ENCODE measurements at places on chromosomes 12 and 14.

GRCh38 chr12:117533687-117534086, 172.3 kb upstream of the NOS1 start:
- no peak for DNase-seq

- DNase-seq: no peak
These were observed 12.4 kb downstream of the COPZ1 start for GRCh38 chr12:54337280-54337842.

DNA sequence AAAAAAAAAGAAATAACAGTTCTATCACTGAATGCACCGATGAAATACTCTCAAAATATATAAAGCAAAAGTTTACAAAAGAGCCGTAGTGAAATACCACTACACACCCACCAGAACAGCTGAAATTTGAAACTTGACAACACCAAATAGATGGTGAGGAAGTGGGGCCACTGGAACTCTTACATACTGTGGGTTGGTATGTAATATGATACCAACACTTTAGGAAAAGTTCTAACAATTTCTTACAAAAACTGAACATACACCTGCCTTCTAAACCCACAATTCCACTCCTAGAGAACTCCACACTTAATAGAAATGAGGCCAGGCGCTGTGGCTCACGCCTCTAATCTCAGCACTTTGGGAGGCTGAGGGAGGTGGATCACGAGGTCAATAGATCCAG, 14.1 kb downstream of the EIF5 start:
- DNase-seq: no peak

DNA sequence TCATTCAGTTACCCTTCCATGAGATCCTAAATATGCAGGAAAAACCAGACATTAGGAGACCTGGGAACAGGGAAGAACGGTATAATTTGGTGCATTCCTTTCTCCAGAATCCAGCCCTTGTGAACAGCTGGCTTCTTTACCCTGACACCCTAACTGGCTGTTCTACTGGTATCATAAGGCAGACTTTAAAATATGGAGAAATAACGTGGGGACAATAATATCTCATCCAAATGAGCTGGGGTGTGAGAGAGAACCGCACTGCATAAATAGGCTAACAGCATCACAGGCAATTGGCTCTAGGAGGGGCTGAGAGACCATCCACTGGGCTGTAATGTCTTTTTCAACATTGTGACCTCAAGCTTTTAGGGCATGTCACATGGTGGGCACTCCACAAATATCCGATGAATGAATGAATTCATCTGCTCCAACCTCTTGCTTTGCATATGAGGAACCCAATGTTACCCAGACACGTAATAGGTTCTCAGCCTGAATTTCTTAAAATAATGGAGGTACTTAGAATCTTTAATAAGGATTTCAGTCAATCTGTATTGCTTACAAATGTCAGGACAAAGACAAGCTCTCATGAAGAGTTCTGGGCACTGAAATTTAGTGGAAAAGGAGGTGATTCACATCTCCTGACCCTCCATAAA, 157.9 kb downstream of the SAMD4A start:
- DNase-seq: no peak

GRCh38 chr14:56561606-56562005, 18.0 kb upstream of the TMEM260 start:
- no peak for DNase-seq

DNA sequence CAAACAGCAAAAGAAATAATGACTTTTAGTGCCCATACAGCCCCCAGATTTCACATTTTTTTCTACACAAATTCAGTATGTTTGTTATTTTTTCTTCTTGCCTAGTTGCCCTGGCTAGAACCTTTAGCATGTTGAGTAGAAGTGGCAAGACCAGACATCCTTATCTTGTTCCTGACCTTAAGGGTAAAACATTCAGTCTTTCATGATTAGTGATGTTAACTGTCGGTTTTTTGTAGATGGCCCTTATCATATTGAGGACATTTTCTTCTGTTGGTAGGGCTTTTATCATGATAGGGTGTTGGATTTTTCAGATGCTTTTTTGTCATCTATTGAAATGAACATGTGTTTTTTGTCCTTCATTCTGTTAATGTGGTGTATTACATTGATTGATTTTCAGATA, 17.1 kb downstream of the IRAK3 start:
- no peak for DNase-seq

GRCh38 chr12:69252033-69252432, 12.7 kb downstream of the CPSF6 start:
- DNase-seq: peak; percentile 39

GRCh38 chr14:32375663-32376062, 46.6 kb downstream of the AKAP6 start:
- DNase-seq: no peak

DNA sequence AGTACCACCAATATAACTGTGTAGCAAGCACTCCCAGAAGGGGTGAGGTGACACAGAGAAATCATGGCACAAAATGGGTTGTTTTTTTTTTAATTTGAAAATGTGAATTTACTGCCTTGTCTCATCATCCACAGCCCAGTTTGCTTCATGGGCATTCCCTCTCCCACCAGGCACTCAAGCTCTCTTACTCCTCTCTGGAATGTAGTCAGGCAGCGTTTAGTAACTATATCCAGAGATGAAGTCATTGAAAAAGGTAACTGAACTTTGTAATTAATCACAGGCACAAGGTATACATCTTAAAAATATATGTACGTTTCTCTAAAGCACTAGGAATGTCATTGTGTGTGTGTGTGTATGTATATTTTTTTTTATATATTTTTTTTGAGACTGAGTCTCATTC, 91.4 kb downstream of the FAR2 start:
- DNase-seq: no peak

GRCh38 chr14:65321370-65321875, 91.1 kb upstream of the FUT8 start:
- peak; percentile 75 for DNase-seq

GRCh38 chr12:54370171-54370730, 6.0 kb upstream of the GPR84 start:
- DNase-seq: peak; percentile 84

GRCh38 chr12:103085541-103085940, 128.1 kb downstream of the ASCL1 start:
- DNase-seq: no peak

GRCh38 chr14:95519699-95520098, 3.2 kb upstream of the SYNE3 start:
- peak; percentile 89 for DNase-seq

DNA sequence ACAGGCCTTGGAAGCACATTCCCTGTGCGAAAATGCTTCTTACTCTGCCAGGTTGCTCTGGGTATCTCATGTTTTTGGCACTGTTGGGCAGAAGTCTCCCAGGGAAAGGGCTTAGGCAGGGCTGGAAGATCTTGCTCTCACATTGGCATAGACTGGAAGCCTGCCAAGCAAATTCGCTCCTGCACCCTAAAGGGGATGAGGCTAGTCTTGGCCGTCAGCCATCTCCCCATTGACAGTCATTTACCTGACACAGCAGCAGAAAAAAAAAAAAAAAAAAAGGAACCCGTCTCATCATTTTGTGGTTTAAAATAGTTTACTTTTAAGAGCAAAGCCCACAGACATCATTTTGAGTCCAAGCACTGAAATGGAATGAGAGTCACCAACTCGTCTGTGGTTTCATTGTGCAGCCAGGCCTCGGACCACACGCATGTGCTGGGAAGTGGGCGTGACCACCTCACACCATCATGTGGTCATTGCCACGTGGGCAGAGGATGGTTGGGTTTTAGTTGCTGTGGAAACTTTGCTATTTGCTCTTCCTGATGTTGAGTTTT, 84.8 kb downstream of the NRXN3 start:
- peak; percentile 7 for DNase-seq

- DNase-seq: no peak
These were observed 58.8 kb downstream of the PPP2R5C start for GRCh38 chr14:101820283-101820798.

- no peak for DNase-seq
These were observed 28.5 kb downstream of the DAAM1 start for GRCh38 chr14:59217011-59217410.

DNA sequence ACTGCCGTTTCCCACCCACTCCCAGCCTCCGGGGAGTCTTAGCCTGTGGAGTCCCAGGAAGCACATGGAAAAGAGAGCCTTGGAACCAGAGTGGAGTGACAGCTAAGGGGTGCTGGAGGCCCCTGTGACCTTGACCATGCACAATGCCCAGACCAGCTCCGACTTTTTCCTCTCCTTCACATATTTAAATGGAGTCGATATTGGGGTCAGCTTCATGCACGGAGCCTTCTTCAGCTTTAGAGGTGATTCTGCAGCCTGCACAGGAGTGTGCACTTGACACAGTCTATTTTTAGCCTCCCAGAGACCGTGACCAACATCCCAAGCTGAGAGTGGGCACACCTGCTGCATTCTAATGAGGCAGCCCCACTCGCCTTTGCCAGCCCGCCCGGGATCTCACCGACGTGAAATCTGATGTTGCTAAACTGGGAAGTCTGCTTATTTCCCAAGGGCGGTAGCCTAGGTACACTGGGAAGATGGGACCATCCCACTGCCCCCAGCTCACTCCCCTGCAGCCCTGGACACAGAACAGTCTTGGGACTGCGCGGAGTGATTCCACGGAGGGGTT, 47.5 kb downstream of the PRMT8 start:
- DNase-seq: no peak

GRCh38 chr12:7160183-7160582, 29.3 kb upstream of the PEX5 start:
- no peak for DNase-seq

DNA sequence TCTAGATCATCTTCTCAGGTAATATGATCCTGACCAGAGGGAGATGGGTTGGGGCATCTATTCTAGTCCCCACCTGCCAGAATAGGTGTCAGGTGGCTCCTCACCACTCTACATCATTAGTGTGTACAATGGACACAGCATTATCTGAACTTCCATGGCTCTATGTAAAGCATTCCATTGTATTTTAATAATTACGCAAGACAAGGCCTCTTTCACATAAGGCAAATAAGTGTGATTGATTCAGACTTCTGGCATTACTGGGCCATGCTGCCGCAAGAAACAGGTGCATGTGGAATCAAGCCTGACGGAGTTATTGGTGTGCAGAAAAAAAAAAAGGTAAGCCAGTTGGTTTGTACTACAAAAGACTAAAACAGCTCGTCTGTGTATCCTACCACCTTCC, 3.1 kb upstream of the DDHD1 start:
- DNase-seq: no peak

- DNase-seq: no peak
These were observed 217.9 kb downstream of the PIK3C2G start for GRCh38 chr12:18479256-18479655.

GRCh38 chr14:42095155-42095554, 488.5 kb downstream of the LRFN5 start:
- no peak for DNase-seq

DNA sequence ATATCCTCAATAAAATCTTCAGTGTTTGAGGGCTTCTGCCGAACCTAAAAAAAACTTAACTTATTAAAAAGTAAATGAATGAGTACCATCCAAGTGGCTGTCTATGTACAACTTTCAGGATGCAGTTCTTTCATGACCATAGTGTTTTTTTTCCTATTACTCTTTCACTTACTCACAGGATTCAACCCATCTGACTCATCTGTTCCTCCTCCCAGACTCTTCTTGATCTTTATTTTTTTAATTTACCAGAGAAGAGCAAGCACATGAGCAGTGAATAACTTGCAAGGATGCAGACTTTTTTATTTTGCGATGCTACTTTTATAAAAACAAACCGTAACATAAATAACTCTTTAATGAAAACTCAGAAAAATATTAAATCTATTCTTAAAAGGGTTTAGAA, 24.5 kb downstream of the RECQL start:
- no peak for DNase-seq

DNA sequence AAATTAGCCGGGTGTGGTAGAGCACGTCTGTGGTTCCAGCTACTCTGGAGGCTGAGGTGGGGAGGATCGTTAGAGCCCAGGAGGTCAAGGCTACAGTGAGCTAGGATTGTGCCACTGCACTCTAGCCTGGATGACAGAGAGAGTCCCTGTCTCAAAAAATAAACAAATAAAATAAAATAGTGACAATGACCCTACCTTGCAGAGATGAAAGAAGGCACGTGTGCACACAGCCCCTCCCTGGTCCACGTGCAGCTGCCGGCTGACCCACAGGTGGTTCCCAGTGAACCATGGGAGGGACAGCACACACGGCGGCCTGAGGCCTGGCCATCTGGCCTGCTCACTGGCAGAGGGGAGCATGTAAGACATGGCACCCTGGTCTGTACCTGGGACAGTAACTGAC, 4.7 kb downstream of the HHIPL1 start:
- DNase-seq: no peak

DNA sequence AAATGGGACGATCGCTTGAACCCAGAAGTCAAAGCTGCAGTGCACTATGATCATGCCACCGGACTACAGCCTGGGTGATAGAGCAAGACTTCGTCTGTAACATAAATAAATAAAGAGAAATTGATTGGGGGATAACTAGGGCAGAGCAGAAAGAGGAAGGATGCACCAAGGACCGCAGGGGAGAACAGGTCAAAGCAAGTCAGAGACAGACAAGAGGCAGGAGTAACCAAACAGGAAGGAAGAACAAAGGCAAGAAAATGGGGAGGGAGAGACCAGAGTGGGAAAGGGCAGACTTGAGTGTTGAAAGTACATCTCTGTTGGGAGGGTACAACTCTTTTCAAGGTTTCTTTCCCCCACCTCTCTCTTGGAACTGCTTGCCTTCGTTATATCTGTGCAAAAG, 50.8 kb upstream of the ELK3 start:
- DNase-seq: peak; percentile 91

DNA sequence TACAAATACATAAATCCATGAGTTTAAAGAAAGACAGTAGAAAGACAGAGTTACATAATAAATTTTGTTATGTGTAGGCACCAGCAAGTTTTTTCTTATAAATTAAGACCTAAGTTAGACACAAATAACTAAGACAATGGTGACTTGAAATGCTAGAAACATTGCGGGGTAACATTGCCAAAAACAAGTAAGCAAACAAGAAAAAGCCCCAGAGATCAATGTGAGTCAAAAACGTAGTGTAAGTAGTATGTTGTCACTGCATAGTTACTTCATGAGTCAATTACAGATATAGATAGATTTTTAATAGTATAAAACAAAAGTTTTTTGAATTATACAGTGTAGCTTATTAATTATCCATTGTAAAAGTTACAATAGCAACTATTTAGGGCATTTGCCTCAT, 83.4 kb downstream of the CNTN1 start:
- no peak for DNase-seq

DNA sequence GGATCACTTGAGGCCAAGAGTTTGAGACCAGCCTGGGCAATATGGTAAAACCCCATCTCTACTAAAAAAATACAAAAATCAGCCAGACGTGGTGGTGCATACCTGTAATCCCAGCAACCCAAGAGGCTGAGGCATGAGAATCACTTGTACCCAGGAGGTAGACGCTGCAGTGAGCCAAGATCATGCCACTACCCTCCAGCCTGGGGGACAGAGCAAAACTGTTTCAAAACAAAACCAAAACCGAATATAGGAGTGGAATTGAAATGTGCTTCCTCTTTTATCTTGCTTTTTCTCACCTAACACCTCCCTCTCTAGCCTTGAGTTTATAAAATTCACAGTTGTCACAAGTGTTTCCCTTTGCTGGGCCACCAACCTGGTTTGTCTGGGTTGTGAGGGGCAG, 181.9 kb downstream of the PAH start:
- DNase-seq: peak; percentile 6

All from NB4 (cell line).